ENCODE measurements at places on chromosomes 7 and 10. TPM values are rescaled to one million over a fixed set of nuclear protein-coding genes. Genes with fewer than 3 reads are reported as not detected.
A peak's percentile ranks its signal among the peaks of the same experiment; 100 is the strongest.

GRCh38 chr7:23357190-23358093 lies 58.3 kb downstream of the MALSU1 start:
- peak; percentile 77 for DNase-seq

DNA sequence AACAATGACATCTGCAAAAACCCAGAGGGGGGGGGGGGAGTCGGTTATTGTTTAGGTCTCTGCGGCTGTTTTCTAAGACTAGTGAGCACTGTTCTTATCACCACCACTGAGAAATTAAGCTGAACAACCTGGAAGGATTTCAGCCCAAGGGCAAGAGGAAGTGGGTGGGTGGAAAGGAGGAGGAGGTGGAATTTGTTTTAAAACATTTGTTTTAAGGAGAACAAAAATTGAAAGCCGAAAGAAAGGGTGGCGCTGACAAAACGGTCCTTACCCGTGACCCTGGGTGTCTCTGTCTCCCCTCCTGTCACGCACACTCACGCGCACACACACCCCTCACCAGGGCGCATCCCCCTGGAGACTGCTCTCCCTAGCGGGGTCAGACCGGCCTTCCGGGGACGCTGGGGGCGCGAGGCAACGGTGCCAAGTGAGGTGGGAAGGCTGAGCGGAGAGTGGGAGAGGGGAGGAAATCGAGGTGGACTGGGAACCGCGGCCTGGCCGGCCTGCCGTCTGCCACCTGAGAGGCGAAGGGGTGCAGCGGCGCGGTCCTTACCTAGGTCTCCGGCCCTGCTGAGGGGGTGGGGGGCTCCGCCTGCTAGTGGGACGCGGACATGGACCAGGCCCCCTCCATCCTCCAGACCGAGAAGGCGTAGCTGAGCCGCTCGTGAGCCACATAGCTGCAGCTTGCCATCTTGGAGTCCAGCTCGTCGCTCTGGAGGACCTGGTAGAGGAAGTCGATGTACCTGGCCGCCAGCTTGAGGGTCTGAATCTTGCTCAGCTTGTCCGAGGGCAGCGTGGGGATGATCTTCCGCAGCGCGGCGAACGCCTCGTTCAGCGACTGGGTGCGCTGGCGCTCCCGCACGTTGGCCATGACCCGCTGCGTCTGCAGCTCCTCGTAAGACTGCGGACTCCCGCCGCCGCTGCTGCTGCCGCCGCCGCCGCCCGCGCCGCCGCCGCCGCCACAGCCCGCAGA lies 1.0 kb downstream of the TWIST1 start:
- DNase-seq: no peak

DNA sequence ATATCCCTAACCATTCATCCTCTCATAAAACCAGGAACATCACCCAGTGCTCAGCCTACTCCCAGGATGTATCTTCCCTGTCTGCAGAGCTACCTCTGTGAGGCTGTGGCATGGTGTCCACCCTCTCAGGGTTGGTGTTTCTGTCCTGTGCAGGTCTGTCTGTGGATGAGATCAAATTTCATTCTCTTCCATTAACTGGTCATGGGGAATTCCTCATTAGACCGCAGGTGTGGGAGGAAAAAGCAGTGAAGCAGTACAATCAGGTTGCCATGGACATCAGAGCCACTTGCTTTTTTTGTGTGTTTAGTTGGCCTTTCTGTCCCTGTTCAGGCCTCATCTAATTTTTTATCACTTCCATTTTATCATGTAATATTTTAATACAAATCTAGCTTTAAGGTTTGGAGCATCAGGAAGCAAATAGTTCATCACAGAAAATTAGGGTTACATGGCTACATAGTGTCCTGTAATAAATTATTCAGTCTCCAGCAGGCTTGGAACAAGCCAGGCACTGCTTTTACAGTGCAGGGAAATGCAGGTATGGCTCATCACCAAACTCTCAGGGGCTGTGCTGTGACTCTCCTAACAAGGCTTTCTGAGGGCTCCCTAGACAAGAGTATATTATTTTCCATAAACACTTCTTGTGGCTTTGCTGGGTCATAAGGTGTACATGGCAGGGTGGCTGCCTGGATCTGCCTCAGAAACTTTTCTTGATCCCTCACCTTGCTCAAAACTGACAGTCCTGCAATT lies 594.9 kb upstream of the IGFBP3 start:
- no peak for DNase-seq

DNA sequence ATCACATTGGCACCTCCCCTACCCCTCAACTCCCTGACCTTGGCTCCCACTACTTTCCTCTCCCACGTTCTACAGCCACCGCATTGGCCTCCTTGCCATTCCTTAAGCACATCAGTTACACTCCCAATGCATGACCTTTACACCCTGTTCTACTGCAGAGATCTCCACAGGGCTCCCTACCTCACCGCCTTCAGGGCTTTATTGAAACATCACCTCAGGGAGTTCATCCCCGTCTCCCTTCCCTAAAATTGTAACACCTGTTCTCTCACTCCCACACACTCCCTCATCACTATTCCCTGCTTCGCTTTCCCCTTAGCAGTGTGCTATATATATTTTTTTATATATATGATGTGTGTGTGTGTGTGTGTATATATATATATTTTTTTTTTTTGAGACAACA lies 18.5 kb downstream of the CNNM1 start:
- no peak for DNase-seq

- no peak for DNase-seq
Observed at GRCh38 chr10:44396671-44397191, 11.8 kb upstream of the CXCL12 start.

SLC29A4 gene
- total RNA-seq: 0.44 TPM

FLNC gene
- total RNA-seq: 0.06 TPM

DNA sequence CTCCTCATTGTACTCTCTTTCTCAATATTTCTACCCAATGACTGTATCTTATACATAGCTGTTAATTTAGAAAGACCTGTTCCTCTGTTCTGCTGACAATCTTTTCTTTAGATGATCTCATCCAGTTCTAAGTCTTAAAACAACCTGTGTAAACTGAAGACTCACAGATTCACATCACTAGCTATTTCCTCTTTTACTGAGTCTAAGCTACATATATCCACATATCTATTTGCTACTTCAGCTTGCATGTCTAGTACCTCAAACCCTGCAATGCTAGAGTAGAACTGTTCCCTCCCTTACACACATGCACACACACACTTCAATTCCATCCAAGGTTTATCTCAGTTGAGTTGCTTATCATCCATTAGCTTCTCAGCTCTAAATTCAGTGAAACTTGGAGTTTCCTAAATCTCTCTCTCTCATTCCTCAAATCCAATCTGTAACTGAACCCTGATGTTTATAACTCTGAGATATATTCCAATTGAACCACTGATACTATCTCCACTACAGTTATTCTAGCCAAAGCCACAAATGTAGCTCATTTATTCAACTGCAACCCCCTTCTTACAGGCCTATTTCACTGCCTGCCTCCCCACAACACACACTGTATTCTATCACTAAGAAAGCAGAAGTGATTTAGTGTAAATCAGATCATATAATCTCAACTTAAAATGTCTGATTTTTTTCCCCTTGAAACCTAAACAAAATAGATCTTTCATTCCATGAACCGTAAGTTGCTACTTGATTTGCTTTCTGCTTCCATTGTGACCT lies 1036.8 kb upstream of the POT1 start:
- DNase-seq: no peak

DNA sequence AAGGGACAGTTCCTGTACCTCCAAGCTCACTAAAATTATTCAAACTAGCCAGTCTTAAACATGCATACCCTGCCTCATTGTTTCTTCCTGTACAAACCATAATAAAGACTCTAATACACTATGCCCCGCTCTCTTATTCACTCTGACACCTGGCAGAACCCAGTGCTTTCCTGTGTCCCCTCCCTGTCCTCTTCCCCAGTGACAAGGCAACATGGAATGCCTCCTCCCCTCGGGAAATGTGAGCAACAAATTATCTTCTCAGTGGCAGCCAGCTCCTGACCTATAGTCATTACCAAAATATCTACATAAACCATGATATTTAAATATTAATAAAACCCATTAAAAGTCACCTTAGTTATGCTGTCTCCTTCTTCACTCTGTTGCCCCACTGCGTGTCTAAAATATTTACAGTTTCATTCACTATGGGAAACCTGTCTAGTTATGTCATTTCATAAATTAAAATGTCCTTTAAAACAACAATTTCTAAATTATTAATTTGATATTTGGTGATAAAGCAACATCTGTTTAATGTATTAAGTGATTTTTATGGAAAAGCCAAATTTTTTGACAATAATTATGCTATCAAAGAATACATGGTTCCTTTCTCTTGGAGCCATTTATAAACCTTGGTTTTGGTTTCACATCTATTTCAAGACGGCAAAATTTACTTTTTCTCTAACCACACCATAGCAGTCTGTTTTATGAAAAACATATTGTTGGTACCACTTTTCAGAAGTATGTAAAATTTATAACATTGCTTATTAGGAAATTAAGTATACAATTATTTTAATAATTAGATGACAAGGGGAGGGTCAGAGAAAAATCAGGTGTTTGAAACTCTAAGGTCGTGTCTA lies 1355.2 kb downstream of the XPNPEP1 start:
- DNase-seq: no peak

DNA sequence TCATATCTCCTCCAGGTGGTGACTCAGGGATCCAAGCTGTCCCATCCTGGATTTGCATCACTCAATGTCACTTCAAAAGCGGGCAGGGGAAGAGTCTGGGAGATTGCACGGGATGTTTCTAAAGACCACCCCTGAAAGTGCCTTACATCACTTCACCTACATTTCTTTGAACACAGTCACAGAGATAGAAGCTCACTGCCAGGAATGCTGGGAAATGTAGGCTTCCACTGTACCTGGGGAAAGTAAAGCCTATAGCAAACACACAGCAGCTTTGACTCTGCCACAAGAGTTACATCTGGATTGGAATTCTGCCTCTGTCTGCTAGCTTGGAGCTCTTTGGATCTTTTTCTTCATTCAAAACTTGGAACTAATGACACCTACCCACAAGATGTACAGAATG lies 300.9 kb downstream of the WDR11 start:
- DNase-seq: no peak

DNA sequence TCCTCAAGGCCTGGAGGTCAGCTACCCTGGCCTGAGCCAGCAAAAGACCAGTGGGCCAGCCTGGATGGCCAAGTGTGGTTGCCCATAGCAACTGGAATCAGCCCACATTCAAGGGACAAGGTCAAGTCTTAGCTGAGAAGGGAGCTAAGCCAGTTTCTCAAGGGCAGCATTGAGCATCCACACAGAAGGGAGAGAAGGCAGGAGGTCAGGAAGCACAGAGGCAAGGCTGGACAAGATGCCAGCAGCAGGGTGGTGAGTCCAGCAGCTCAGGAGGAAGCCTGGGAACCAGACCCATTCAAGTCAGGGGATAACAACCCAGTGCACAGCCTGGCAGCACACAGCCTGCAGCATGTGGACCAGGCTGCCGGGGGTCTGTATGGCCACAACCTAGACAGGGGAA lies 54.0 kb upstream of the ZMIZ1 start:
- DNase-seq: no peak

DNA sequence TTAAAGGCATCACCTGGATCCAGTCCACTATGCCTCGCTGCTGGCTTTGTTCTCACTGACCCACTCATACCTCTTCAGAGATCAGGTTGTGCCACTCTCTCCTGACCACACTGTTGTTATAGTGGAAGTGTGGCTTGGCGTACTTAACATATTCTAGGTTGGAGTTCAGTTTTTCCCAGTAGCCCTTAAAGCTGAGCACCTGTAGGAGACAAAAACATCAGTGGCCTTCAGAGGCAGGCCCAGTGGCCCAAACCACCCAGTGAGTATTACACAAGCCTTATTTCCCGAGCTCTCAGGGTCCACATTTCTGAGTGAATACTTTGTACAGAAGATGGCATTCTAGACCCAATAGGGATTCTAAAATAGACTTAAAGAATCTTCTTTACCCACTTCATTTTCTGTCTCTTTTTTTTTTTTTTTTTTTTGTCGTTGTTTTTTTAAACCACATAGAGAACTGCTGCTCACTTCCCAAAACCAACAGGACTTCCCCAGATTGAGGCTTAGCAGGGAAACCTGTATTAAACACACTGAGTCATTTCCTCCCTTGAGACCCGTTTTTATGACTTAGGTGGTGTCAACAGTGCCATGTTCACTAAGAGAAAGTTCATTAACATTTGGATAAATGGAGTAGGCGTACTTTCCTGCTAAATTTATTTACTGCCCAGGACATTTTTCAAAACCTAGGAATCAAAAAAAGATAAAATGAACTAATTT lies 85.8 kb downstream of the GSAP start:
- DNase-seq: peak; percentile 17

DNA sequence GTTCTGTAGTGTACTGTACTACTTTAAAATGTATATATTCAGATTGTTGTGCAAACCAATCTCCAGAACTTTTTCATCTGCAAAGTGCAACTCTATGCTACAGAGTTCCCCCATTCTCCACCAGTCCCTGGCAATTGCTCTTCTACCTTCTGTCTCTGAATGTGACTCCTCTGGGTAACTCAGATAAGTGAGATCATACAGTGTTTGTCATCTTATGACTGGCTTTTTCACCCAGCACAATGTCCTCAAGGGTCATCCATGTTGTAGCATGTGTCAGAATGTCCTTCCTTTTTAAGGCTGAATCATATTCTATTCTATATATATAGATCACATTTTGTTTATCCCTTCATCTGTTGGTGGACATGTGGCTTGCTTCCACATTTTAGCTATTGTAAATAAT lies 10.8 kb downstream of the SLIT1 start:
- no peak for DNase-seq

TAF6 gene
- total RNA-seq: 71.0 TPM

DNA sequence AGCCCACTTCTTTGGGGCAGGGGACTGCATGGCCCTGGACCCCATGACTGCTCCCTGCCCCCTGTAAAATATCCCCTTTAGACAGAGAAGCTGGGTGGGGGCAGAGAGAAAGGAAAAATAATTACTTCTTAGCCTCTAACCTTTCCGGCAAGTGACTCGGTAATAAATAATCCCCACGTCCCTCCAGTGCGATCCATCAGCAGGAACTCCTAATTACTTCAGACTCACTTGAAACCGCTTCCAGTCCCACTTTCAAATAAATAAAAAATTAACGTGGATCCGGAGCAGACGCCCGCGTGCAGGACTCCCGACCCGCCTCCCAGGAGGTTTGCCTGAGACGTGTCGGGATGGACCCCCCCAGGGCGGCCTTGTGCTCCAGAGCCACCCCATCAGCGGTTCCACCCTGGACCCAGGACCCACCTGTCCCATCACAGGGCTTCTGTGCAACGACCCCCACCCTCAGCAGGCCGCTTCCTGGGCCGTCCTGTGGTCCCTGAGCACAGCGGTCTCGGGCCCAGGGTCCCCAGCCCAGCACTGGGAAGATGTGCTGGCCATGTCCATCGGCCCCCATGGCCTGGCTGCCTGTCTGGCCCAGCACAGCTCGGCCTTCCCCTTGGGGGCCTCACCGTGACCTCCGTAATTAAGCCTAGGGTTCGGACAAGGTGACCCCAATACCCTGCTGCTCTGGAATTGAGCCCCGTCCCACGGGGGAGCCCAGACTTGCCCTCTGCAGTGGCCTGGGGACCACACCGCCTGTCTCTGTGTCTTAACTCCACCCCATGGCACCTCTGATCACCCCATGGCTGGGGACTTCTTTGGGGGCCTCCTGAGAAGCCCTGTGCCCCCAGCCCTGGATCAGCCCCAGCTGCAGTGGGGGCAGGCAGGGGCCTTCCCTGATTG lies 108.0 kb downstream of the UNCX start:
- no peak for DNase-seq

TBXAS1 gene
- total RNA-seq: not detected

CRTAC1 gene
- total RNA-seq: not detected

Data from OCI-LY7 (cell line).